ENCODE measurements at places on chromosomes 5 and 9.

DNA sequence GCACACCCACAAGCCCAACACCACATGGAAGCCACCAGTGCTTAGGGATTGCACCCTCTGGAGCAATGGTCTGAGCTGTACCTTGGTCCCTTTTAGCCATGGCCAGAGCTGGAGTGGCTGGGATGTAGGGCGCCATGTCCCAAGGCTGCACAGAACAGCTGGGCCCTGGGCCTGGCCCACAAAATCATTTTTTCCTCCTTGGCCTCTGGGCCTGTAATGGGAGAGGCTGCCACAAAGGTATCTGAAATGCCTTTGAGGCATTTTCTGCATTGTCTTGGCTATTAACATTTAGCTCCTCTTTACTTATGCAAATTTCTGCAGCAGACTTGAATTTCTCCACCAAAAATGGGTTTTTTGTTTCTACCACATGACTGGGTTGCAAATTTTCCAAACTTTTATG is 117.6 kb downstream of the SPOCK1 start:
- DNase-seq = no peak

DNA sequence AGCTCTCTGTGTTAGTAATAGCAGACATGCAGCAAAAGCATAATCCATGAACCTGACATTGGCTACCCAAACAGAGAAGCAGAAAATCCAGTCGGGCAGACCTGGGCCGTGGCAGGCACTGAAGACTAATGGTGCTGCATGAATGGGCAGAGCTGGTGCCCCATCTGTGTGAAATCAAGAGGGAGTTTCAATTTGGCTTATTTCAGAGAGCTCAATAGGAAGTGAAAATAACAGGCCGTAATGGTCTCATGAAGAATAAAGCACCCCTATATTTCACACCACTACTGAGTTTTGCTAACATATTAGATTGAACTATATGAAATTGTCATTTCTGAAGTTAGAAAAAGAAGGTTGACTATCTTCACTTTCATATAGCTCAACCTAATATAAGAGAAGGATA is 149.7 kb downstream of the ENC1 start:
- DNase-seq = no peak

- DNase-seq = no peak
Measured at GRCh38 chr9:96186591-96187011, 115.4 kb downstream of the HSD17B3 start.

- no peak for DNase-seq
Measured at GRCh38 chr5:61100437-61100836, 61.8 kb downstream of the SMIM15 start.
